Left ventricle myocardium inferior (tissue), 1 donor: ENCODE measurements at places on chromosomes 7 and 10. TPM values are rescaled to one million over a fixed set of nuclear protein-coding genes. Genes with fewer than 3 reads are reported as not detected.

GRCh38 chr10:131817866-131818509 is 82.8 kb upstream of the PPP2R2D start:
- DNase-seq: no peak

The MOGAT3 gene
- total RNA-seq: not detected

- no peak for DNase-seq
Observed at GRCh38 chr10:3723766-3724165, 61.2 kb downstream of the KLF6 start.

DNA sequence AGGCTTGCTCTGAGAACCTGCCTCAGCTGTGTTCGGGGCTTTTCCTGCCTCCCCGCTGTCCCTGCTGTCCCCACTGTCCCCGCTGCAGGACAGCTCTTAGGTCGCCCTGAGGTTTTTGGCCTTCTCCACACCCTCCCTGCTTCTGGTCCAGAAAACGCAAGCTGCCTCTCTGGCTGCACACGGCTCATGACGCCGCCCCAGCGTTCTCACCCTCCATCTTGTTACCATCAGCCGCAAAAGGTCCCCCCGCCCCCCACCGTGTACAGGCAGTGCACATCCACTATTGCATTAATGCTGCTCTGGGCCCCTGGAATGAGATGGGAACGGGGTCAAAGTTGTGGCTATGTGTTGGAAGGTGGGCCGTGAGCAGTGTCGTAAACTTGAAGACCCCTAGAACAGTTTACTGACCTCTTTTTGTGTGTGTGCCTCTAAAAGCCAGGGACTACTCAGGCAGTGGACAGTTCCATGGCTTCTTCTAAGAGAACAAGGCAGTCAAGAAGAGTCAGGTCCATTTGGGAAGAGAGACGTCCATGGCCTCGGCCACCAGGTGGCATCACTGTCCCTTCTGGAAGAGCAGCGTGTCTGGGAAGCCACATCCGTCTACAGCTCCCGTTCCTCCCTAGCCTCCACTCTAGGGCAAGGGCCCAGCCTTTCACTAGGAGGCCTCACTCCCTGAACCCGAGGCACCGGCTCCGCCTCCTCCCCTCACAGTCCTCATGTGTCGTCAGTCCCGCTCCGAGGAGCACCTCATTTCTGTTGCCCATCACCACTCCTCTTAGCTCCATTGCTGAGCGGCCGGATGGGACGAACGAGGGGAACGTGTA is 38.5 kb upstream of the MKRN1 start:
- peak; percentile 90 for DNase-seq

- no peak for DNase-seq
Observed at GRCh38 chr7:29276199-29276598, 81.6 kb downstream of the CHN2 start.

DNA sequence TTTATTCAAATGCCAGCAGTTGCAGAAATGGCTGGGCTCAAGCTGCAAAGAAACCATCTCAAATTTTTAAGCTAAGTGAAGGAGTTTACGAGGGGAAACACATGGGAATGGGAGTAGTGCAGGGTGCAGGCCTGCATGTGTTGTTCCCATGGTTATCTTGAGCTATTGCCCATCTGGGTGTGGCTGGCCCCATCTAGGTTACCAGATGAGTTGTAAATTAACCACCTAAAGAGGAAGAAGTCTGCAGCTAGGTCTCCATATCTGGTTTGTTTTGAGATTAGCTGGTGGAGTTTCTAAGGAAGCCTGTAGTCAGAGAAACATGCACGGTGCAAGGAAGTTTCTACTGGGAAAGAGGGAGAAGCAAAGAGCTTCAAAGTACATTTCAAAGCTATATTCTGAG is 23.3 kb upstream of the STEAP2 start:
- no peak for DNase-seq

GRCh38 chr10:46229144-46229563 is 57.6 kb upstream of the ANTXRL start:
- no peak for DNase-seq

- DNase-seq: peak; percentile 82
Observed at GRCh38 chr7:129210256-129210988, 14.4 kb upstream of the AHCYL2 start.

The PITRM1 gene
- total RNA-seq: 91.4 TPM

GRCh38 chr10:101559596-101560297 is 28.3 kb downstream of the POLL start:
- no peak for DNase-seq

GRCh38 chr10:49058463-49059255 is 56.7 kb downstream of the VSTM4 start:
- DNase-seq: peak; percentile 40

The ZNF117 gene
- total RNA-seq: 3.2 TPM
